Stimulated activated CD4-positive, alpha-beta T cell treated with anti-CD3 and anti-CD28 coated beads, Interleukin-12 subunit alpha, Interleukin-12 subunit beta, amount 100 ng/mL, for 24 hours (primary cell): ENCODE measurements at places on chromosomes 3 and 15.

DNA sequence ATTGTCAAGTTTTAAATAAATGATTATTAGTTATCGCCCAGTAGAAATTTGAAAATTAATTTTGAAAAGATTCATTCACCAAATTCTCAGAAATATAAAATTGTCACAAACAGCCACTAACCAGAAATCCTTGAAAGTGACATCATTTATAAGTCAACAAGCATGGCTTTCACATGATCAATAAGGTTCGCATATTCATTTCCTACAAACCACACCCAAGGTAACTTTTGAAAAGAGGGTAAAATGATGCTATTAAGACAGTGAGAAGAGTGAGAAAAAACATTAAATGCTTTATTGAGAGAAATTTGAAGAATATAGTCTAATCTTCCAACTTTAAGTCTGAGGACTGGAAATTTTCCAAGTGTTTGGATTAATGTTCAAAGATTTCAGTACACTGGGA is 263.6 kb upstream of the ALCAM start:
- no peak for DNase-seq

DNA sequence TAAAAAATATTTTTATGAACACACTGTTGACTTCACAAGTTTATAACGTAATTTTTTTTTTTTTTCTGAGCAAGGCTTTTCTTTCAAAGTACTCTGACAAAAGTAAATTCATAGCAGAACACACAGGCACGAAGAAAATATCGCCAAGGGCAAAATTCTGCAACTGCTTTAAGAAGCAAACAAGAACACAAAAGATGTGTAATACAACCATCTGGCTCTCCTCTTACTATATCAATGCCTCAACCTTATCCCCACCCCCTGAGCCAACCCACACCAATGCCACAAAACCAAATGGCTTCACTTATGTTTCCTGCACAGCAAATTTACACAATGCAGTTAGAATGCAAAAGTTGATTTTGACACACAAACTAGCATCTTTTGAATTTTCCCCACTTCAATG is 274.2 kb downstream of the FOXP1 start:
- no peak for DNase-seq

DNA sequence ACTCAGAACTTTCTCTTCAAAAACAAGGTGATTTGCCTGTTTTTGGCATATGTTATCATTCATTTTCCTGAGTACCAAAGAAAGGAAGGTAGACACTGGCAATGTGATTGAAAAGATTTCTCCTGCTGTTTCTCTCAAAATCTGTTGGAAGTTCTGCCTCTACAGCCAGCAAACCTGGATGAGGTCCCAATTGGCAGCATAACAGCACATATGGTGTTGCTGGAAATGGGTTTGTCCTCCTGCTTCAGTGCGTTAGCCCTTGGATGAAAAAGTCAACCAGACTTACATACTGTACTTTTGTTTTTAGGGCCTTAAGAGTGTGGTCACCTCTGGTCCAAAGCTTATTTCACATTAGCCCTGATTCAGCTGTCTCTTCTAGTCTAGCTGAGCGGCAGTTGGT is 237.6 kb upstream of the MME start:
- no peak for DNase-seq

- no peak for DNase-seq
Measured at GRCh38 chr3:11131371-11131770, 22.9 kb upstream of the HRH1 start.

DNA sequence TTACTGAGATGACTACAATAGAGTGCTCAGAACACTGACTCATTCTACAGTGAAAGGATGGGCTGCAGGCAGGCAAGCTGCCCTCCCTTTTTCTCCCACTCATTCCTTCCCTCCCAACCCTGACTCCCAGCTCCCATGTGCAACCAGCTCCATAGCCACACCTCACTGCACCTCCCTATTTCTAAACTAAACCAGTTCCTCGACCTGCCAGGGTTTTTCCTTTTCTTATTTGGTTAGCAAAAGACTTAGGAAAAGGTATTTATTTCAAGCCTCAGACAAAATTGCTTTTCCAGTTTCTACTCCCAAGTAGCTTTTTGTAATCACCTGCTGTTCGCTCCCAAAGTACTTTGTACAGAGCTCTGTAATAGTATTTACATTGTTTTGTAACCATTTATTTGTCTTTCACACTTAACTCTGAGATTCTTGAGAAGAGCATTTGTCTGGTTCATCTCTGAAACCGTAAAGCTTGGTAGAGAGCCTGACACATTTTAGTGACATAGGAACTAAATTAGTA is 2.2 kb downstream of the AADAC start:
- no peak for DNase-seq

DNA sequence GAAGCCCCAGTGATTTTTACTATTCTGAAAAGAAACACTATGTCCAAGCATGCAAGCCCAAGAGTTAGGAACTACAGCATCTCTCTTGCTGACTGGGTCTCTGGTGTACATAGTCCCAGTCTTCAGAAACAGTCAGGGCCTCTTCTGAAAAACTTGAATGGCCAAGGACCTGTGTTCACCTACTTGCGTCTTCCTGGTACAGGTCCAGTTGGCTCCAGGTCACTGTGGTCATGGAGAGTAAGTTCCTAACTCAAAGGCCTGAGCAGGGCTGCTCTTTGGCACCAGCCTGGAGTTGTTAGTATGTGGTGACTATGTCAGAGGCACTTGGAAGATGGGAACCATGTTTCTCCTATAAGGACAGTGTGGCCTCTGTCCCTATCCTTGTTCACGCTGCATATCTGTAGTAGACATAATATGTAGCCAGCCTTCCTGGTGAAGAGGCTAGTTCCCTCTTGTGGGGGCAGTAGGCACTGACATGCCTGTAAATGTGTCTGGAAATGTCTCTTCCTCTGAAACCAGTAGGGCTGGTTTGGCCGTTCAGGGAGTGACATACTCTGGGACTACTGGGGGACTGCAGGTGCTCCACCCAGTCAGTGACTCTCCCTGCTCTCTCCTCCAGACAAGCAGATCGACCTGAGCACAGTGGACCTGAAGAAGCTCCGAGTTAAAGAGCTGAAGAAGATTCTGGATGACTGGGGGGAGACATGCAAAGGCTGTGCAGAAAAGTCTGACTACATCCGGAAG is 2.6 kb upstream of the RBM15B start:
- DNase-seq = no peak

DNA sequence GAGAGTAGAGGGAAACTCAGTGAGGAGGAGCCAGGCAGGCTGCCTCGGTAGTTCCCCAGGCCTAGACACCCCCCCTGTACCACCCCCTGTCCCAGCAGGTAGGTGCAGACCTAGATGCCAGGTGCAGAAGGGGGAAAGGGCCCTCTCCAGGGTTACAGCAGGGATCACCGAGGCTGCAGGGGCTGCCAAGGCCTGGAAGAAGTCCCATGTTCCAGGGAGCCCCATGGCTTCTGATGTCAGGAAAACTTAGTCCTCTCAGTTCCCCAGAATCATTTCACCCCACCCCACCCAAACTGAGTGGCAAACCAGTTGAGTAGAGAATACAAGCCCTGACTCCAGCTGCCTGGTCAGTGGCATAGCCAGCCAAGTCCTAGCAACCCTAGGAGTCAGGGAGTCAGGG is 7.4 kb upstream of the SEMA3B start:
- no peak for DNase-seq

DNA sequence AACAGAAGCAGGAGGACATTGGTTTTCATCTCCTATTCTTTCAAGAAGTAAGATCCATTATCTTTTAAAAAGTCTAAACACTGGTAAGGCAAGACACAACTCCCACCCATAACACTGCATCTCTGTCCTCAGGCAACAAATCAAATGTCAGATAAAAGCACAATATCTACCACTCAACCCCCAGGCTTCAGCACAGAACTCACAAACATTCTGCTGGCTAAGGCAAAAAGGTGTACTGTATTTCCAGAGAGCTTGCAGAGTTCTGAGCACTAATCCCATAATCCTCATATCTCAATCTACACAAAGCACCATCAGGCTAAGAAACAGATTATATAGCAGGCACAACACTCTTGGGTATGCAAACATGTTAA is 20.9 kb downstream of the RAF1 start:
- no peak for DNase-seq

DNA sequence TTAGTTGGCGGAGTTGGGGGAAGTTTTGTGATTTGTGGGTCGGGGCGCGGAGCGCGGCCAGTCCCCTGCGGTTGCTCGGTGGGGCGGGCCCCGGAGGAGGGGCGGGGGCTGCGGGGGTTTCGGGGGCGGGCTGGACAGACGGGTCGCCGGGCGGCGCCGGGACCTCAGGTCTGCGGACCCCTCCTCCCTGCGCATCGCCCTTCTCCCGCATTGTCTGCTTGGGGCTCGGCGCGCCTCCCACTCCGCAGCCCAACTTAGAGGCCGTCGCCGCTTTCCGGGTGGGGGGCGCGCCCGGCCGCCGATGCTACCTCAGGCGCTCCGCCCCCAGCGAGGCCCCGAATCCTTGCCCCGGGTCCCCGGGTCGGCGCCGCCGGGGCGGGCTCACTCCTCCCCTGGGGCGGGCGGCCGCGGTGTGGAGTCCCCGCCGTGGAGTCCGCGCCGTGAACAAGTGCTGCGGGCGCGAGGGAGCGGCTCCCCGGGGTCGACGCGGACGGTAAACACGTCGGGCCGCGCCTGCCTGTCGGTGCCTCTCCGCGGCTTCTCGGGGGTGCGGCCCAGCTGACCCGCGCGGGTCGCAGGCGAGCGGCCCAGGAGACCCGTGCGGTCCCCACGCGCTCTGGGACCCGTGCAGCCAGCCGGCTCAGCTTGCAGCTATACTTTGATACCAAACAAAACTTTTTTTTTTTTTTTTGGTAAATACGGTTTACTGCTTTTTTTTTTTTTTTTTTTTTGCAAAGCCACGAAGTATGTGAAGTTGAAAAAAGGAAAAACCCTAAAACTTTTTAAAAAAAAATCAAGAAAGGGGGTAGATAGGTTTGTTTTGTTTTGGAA is 624 bp downstream of the AKAP13 start:
- peak; percentile 46 for DNase-seq

GRCh38 chr15:51658664-51659063 is 22.6 kb upstream of the SCG3 start:
- no peak for DNase-seq

- DNase-seq = no peak
Measured at GRCh38 chr3:35394905-35395304, 244.4 kb upstream of the ARPP21 start.

- DNase-seq = no peak
Measured at GRCh38 chr3:68893600-68894239, 38.6 kb downstream of the TAFA4 start.

GRCh38 chr15:75195122-75195765 is 6.4 kb upstream of the C15orf39 start:
- DNase-seq = no peak

DNA sequence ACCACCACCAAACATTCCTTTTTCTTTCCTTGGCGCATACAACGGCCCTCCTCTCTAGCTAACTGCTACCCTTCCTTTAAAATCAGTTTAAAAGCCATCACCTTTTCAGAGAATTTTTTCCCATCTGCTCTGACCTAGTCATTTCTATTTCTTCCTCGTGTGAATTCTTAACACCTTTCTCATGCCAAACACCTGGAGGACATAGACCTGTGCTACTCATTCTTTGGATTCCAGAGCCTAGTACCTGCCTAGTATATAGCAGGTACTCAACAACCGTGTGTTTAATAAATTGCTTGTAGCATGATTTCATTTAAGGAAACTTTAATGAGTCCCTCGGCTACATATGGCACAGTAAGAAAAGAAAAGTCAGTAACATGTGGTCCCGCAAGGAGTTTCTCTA is 2.0 kb upstream of the TPM1 start:
- DNase-seq = no peak
